ENCODE measurements at places on chromosomes 3 and 15.

GRCh38 chr3:171011109-171011872 lies 15.2 kb downstream of the SLC2A2 start:
- DNase-seq: no peak

DNA sequence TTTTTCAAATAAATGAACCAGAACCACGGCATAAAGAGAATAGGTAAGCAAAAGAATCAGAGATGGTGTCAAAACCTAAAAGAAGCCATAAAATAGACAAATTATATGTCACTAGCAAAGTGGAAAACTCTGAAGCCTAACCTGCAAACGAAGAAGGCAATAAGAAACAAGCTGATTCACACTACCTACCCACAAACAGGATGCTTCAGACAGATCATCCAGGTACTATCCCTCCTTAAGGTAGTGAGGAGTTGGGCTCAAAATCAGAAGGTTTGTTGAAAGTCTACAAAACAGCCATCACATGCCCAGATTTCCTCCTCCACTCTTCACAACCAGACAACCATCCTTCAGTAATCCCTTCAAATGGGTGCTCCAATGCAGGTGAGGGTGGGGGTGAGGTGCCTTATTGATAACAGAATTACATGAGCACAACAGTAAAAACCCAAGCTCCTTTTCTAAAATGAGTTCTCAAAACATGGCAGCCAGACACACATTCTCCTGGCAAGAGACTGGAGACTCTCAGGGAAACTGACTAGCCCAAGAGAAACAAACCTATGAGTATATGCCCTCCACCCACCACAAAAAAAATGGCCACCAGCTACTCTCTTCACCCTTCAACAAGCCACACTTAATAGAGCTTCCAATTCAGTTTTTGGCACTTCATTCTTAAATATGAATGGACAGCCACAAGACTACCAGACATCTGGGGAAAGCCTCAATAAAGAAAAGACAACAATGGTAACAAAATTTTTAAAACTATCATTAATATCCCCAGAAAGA lies 6.4 kb downstream of the KPNA1 start:
- DNase-seq: no peak

GRCh38 chr3:120526011-120526870 lies 69.9 kb upstream of the NDUFB4 start:
- no peak for DNase-seq

GRCh38 chr3:58979840-58980239 lies 70.0 kb downstream of the CFAP20DC start:
- no peak for DNase-seq

- no peak for DNase-seq
Observed at GRCh38 chr3:144894576-144894975, 923.0 kb downstream of the DIPK2A start.

- no peak for DNase-seq
Observed at GRCh38 chr3:135766115-135766514, 199.4 kb upstream of the PPP2R3A start.

GRCh38 chr3:23640471-23641146 lies 165.1 kb upstream of the UBE2E1 start:
- DNase-seq: no peak

DNA sequence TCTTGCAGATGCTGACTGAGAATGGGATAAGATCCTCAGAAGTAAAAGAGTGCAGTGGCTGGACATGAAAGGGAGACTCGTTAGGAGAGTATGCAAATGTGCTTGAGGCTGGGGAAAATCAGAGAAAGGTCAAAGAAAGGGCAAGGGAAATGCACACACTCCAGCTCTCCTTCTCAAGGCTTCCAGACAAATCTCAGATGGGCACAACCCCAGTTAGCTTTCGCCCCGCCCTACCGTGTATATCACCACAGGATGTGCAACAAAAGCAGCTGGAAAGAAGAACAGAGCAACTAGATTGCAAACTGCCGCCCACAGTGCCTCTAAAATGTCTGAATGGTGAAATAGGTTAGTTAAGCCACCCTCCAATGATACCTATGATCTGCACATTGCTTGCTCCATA lies 63.9 kb downstream of the CERS3 start:
- DNase-seq: no peak

GRCh38 chr3:158668506-158668905 lies 3.9 kb downstream of the LXN start:
- DNase-seq: no peak

GRCh38 chr3:159838938-159839337 lies 149.7 kb upstream of the IL12A start:
- DNase-seq: no peak

GRCh38 chr3:112973325-112974177 lies 1.4 kb downstream of the CD200R1 start:
- no peak for DNase-seq

- no peak for DNase-seq
Observed at GRCh38 chr3:1232276-1232675, 139.5 kb downstream of the CNTN6 start.

DNA sequence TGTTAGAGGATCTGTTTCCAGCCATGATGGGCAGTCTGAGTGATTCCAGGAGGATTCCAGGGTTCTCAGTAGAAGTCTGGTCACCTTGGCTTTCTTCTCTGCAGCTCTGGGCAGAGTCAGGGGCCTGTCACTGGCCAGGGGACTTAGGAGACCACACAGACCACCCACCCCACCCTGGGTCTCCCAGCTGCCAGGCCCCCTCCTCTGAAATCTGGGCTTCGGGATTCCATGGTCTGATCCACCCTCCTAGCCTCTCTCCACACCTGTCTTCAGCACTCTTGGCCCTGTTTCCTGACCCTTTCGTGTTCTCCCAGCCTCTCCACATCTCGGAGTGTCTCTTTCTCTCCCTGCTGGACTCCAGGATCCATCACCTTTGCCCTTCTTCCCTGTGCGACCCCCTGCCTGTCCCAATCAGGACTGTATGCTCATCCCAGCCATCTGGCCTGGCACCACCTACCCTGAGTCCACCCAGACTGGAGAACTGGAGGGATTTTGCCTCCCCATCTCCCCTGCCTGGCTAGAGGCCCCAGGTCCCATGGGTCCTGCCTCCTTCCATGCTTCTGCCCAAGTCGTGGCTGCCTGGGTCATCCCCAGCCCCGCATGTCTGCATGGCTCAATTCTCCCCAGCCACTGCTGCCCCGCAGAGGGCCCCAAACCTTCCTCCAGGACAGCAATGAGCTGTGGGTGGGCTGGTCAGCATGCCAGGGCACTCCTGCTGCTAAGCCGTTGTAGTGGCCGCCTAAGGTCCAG lies 34.3 kb downstream of the GOLGA6L10 start:
- DNase-seq: no peak

DNA sequence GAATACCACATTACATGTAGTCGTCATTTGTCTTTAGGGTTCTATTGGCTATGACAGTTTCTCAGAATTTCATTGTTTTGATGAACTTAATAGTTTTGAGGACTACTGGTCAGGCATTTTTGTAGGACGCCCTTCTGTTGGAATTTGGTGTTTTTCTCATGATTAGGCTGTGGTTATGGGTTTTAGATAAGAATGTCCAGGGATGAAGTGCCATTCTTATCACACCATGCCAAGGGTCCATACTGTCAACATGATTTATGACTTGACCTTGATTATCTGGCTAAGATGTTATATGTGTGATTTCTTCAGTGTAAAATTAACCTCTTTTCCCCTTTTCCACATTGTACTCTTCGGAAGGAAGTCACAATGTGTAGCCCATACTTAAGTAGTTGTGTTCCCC lies 135.3 kb downstream of the DIPK2A start:
- DNase-seq: no peak

GRCh38 chr3:126858887-126859286 lies 124.0 kb upstream of the PLXNA1 start:
- peak; percentile 90 for DNase-seq

DNA sequence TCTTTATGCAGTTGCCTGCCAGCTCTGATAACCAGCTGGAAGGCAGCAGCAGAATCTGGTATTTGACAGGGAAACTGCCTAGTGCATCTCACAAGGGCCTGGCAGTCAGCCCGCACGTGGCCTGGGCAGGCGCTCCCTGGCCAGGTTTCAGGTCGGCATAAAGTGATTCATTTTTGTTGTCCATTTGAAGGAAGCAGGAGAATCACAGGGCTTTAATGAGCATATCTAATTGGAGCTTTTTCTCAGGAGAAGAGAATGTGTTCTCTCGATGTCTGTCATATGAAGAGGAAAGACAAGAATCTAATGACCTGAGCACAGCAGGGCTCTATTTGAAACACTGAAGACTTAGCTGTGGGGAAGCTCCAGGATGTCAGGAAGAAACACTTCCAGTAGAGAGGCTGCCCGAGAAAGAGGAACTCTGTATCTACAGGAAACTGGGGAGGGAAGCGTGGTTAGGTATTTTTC lies 98.8 kb upstream of the MB21D2 start:
- no peak for DNase-seq

DNA sequence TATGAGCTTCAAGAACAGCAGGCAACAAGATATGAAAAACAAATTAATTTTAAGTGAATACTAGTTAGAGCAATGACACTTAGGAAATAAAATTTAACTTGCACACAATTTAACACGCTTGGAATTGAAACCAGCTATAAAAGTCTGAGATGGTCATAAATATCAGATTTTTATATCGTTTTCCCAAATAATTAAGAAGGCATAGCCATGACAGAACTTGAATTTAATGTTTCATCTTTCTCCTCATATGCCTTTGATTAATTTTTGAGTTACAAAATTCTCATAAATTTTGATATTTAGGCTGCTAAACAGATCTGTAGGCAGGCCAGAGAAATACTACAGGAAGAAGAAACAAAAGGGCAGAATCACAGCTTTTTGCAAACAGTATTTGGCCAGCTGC lies 38.5 kb downstream of the CD200R1L start:
- DNase-seq: no peak

GRCh38 chr3:55790596-55791350 lies 303.7 kb upstream of the WNT5A start:
- DNase-seq: no peak

- DNase-seq: no peak
Observed at GRCh38 chr3:189513281-189514117, 117.7 kb upstream of the TP63 start.

GRCh38 chr15:100667405-100668347 lies 65.3 kb downstream of the ASB7 start:
- no peak for DNase-seq

DNA sequence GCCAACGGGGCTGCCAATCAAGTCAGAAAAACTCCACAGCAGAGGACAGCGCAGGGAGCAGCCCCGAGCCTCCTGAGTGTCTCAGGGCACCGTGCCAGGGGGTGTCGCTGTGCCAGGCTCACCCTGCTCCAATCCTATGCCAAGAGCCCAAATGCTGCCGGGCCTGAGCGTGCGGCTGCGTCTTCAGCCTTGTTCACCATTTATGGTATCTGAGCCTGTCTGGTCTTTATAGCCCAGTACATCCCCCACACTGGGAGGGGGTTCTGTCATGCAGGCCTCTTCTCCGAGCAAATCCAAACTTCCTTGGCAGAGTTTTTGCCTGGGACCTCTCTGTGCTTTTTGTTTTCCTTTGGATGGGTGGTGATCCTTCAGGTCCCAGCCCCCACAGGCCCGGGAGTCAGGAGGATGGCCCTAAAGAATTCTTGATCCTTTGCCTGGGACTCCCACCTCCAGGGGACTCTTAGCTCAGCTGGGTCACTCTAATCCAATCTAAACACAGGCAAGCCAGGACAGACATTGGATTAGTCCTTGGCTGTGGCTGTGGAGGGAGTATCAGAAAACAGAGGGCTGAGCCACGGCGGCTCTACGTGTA lies 135.1 kb upstream of the HACD2 start:
- DNase-seq: no peak

GRCh38 chr3:122392868-122393844 lies 9.2 kb downstream of the FAM162A start:
- peak; percentile 49 for DNase-seq

DNA sequence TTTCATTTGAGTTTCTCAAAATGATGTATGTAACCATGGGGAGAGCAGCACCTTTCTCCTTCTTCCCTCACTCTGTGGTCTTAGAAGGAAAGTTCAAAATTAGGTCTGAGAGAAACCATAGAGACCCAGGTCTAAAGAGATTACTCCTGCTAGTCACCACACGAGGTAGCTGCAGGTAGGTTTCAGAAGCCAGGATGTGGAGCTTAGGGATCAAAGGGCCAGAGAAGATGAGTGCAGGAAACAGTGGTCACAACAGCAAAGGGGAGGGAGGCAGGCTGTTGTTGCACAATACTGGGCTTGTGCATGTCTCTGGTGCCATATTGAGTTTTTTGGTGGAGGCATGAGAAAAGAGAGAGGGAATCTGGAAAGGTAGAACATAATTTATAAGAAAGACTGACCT lies 583.6 kb downstream of the AGBL1 start:
- no peak for DNase-seq

- DNase-seq: no peak
Observed at GRCh38 chr3:32303399-32303747, 64.9 kb downstream of the CMTM8 start.

GRCh38 chr3:11845651-11846050 lies 1.0 kb downstream of the TAMM41 start:
- no peak for DNase-seq

DNA sequence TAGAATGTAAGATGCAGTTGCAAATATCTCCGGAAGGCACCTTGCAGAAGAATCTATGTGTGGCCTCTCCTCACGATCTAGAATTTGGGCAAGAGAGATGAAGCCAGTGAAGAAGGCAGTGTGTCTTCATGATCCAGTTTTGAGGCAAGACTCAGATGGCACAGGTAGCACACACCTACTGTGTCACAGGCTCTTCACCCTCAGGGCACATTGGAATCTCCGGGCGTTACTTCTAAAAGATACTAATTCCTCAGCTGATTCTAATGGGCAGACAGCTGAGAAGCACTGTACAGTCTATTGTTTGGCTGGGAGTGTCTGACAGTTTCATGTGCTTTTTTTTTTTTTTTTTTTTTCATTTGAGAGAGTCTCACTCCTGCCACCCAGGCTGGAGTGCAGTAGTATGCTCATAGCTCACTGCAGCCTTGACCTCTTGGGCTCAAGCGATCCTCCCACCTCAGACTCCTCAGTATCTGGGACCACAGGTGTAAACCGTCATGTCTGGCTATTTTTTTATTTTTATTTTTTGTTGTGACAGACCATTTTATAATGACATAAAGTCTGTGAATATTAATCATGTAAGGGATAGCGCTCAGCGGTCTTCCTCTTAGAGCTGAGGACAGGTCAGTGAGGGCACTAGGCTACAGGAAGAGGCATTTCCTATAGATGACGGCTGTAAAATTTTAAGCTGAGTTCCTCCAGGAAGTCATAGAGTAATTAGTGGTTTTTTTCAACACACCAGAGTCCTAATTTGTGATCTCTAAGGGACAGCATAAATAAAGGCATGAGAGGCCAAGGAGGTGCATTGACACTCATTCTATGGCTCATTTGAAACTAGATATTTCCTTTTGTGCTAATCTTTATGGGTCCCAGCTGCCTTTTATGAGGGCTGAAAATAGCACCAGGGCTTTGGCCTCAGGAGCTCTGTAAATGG lies 4.0 kb downstream of the C3orf52 start:
- no peak for DNase-seq

DNA sequence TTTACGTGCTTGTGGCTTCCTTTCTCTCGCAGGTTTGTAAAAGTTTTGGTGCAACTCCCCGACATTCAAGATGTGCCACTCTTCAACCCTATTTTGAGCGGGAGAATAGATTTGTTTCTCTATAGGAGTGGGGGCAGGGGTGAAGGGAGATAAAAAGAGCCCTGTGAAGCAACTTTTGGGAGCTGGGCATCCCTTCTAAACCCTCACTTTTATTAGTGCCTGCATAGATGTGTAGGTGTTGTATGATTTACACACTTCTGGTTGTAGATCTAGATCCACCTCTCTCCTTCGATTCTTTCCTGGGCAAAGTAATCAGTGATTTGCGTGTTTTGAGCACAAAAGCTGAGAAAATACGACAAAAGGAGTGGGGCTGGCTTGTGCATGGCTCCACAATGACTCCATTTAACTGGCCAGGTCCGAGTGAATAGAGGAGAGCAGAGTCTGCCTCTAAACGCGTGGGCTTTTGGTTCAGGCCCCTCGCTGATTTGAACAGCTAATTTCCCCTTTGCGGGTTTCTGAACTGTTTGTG lies 17.7 kb downstream of the SOX2 start:
- no peak for DNase-seq

Data from kidney epithelial cell (primary cell).